Spinal cord (tissue), 10 donors: ENCODE measurements at places on chromosomes 7 and 10. TPM values are rescaled to one million over a fixed set of nuclear protein-coding genes. Genes with fewer than 3 reads are reported as not detected.

The GNGT1 gene
- not detected for polyA plus RNA-seq

The HOXA4 gene
- polyA plus RNA-seq, result 56.1 TPM

The NPSR1 gene
- not detected for polyA plus RNA-seq

DNA sequence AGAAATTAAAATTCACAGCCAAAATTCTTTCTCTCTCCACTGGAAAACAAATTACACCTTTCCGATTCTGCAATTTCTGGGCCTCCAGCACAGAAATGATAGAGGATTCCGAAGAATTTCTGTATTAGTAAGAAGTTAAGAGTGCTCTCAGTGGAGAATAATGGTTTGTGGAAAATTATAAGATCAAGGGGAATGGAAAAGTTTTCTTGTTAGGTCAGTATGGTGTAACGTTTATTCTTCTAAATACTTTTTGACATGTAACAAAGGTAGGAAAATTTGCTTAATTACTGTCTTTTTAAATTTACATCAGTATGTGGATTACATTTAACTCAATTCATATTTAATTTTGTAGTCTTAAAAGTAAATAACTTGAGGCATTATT is 288.3 kb upstream of the NFE2L3 start:
- H3K27me3 ChIP-seq, result peaks cover 96% of the 10 kb centered on the region
- no peaks in the 10 kb centered on the region for H3K36me3 ChIP-seq
- DNase-seq, result no peak
- no peak overlapping the region for H3K27ac ChIP-seq
- H3K4me1 ChIP-seq, result peaks cover 13% of the 10 kb centered on the region

DNA sequence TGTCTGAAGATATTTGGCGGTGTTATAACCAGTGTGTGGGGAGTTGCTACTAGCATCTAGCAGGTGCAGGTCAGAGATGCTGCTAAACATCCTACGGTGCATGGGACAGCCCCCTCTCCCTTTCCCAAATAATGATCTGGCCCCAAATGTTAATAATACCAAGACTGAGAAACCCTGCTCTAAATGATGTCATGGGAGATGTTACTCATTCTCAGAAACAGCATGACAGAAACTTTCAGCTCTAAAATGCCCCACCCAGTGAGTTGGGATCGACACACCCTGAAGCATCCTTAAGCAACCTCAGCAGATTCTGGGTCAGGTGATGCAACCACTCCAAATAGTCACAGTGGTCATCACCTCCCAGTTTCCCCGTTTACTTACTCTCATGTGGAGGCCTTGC is 108.8 kb upstream of the MPP7 start:
- H3K4me1 ChIP-seq, result no peaks in the 10 kb centered on the region
- DNase-seq, result no peak
- H3K4me3 ChIP-seq, result no peak overlapping the region
- H3K27ac ChIP-seq, result no peak overlapping the region

DNA sequence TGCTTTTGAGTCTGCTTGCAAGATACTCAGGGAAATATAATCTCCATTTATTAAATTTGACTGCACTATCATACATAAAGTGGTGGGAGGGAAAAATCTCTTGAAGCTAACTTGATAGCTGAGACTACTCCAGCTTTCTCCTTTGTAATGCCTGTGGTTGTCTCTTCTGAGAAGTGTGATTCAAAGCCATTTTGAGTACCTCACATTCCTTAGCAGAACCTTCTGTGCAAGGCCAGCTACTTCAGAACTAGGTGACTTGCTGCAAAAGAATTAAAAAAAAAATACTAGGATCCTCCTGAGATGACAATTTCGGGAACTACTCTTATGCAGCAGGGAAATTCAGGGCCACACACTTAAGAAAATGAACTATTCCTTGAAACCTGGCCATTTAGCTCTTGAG is 294.8 kb downstream of the MDFIC start:
- H3K27ac ChIP-seq, result no peak overlapping the region
- H3K36me3 ChIP-seq, result no peaks in the 10 kb centered on the region
- no peak overlapping the region for H3K4me3 ChIP-seq
- DNase-seq, result no peak

GRCh38 chr7:45691155-45691656 is 117.0 kb downstream of the ADCY1 start:
- no peak overlapping the region for H3K4me3 ChIP-seq
- peaks cover 42% of the 10 kb centered on the region for H3K36me3 ChIP-seq
- H3K27ac ChIP-seq, result no peak overlapping the region
- no peaks in the 10 kb centered on the region for H3K27me3 ChIP-seq
- no peak for DNase-seq

DNA sequence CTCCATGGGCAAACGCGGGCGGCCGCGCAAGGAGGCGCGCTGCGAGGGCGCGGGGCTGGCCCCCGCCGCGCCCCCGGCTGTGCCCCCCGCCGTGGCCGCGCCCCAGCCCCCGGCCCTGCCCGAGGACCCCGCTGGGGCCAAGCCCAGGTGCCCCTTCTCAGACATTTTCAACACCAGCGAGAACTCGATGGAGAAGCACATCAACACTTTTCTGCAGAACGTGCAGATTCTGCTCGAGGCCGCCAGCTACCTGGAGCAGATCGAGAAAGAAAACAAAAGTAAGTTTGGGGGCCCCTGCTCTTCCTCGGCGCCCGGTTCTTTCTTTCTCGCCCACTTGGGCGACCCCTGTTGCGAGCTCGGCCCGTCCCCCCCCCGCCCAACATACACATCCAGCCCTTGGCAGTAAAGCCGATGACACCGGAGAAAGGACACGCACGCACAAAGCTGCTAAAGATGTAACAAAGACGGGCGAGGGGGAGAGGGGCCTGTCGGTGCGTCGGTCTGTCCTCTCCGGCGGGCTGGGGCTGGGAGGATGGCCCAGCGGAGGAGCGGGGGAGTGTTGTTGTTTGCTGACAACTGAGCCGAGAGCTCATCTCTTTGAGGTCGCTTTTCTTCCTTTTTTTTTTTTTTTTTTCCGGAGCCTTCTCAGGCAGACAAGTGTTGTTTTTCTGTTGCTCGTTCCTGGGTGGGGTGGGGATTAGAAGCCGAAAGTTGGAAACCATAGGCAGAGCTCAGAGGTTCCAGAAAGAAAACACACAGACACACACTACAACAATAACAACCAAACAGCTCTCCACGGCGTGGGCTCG is 604 bp downstream of the MXI1 start:
- H3K27ac ChIP-seq, result peak overlapping the region; percentile 96
- H3K27me3 ChIP-seq, result no peaks in the 10 kb centered on the region
- peak overlapping the region; percentile 96 for H3K4me3 ChIP-seq

- H3K36me3 ChIP-seq, result peaks cover 36% of the 10 kb centered on the region
- H3K4me3 ChIP-seq, result no peak overlapping the region
- H3K27ac ChIP-seq, result no peak overlapping the region
- DNase-seq, result no peak
These were observed 59.5 kb upstream of the PDLIM1 start for GRCh38 chr10:95350219-95350829.
